ENCODE measurements at places on chromosomes 7 and 10.

DNA sequence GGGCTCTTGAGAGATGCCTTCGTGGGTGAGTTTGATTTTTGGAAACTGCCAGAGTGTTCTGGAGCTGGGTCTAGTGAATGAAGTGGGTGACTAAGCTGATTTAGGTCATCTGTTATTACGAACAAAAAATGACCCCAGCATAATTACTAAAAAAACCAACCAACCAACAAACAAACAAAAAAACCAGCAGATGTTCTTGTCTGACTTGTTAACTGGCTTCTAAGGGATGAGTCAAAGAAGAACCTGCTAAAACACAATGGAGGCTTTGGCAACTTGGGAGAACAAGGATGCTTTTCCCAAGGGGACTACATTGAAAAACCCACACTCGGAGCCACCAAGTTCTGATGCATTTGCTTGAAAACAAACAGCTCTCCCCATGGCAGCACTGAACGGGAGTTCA, 11.5 kb downstream of the TACR2 start:
- no peak for DNase-seq

GRCh38 chr10:80702143-80702542, 164.4 kb downstream of the SH2D4B start:
- DNase-seq = no peak

GRCh38 chr10:73625004-73625883, 16.0 kb downstream of the MYOZ1 start:
- peak; percentile 29 for DNase-seq

DNA sequence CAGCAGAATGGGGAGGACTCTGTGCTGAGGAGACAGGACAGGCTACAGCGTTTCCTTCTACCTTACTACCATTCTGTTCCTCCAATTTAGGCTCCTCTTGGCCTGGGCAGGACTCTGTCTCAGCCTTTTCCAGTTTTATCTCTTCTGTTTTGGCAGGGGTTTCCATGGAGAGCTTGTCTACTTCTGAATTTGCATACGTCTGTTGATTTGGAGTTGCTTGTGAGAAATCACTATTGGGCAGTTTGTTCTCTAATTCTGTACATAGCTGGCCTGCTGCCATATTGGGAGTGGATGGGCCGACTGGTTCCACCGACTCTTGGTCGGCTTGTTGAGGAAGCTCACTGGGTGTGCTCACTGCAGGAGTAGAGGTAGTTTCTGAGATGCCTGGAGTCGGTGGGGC, 136.8 kb downstream of the GALNT11 start:
- no peak for DNase-seq

- DNase-seq = no peak
These were observed 35.9 kb upstream of the SFTPD start for GRCh38 chr10:79984851-79985250.

- DNase-seq = no peak
These were observed 104.9 kb upstream of the ABCB5 start for GRCh38 chr7:20510573-20510900.

GRCh38 chr10:693506-693905, 4.0 kb upstream of the DIP2C start:
- no peak for DNase-seq
